ENCODE measurements at places on chromosomes 1 and 21.

- no peak overlapping the region for H3K4me3 ChIP-seq
- H3K36me3 ChIP-seq, result no peaks in the 10 kb centered on the region
- DNase-seq, result no peak
- no peaks in the 10 kb centered on the region for H3K27me3 ChIP-seq
- H3K27ac ChIP-seq, result no peak overlapping the region
Measured at GRCh38 chr1:59413327-59413720, 116.4 kb downstream of the FGGY start.

DNA sequence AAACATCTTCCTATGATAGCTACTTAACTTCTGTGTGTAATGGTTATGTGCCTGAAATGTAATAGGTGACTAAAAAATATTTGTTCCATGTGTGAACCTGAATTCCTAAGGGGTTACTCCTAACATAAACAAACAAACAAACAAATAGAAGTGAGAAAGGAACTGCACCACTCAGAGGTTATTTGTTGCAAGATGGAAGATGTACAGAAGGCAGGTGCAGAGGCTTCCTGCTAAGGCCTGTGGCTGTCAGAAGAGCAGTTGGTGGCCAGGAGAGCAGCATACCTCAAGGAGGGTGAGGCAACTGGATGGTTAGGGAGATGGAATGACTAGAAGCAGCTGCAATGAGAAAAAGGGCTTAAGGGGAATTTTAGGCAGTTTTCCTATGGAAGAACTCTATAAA, 940.6 kb downstream of the TTLL7 start:
- no peak for DNase-seq
- no peaks in the 10 kb centered on the region for H3K4me1 ChIP-seq
- no peak overlapping the region for H3K27ac ChIP-seq
- H3K36me3 ChIP-seq, result no peaks in the 10 kb centered on the region
- no peaks in the 10 kb centered on the region for H3K27me3 ChIP-seq

GRCh38 chr1:87785386-87785785, 456.7 kb downstream of the LMO4 start:
- H3K27me3 ChIP-seq, result no peaks in the 10 kb centered on the region
- no peak overlapping the region for H3K27ac ChIP-seq
- no peak for DNase-seq

- H3K4me3 ChIP-seq, result no peak overlapping the region
- H3K36me3 ChIP-seq, result no peaks in the 10 kb centered on the region
- no peak overlapping the region for H3K27ac ChIP-seq
Measured at GRCh38 chr1:77126307-77126706, 92.9 kb downstream of the PIGK start.

DNA sequence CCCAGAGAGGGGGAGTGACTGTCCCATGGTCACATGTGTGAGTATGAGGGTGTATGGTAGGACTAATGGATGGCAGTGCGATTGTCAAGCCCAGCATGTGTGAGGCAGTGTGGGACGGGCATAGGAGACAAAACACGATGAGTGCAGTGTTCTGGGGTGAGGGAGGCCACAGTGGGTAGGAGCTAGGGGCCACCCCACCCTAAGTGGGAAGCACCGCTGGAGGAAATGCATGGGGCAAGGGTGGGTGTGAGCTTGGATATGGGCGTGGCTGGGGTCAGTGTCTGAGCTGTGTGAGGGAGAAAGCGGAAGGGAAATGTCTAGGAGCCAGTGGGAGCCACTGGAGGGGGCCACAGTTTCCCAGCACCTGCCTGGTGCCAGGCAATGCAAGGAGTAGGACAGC, 56.5 kb downstream of the FOXO6 start:
- no peak for DNase-seq
- no peak overlapping the region for H3K4me3 ChIP-seq
- no peak overlapping the region for H3K27ac ChIP-seq
- no peaks in the 10 kb centered on the region for H3K4me1 ChIP-seq
- no peaks in the 10 kb centered on the region for H3K27me3 ChIP-seq
- no peaks in the 10 kb centered on the region for H3K36me3 ChIP-seq

- no peaks in the 10 kb centered on the region for H3K36me3 ChIP-seq
- no peaks in the 10 kb centered on the region for H3K27me3 ChIP-seq
- no peak overlapping the region for H3K27ac ChIP-seq
- no peak for DNase-seq
- H3K4me1 ChIP-seq, result no peaks in the 10 kb centered on the region
- no peak overlapping the region for H3K4me3 ChIP-seq
Measured at GRCh38 chr1:240280560-240281322, 189.1 kb downstream of the FMN2 start.

DNA sequence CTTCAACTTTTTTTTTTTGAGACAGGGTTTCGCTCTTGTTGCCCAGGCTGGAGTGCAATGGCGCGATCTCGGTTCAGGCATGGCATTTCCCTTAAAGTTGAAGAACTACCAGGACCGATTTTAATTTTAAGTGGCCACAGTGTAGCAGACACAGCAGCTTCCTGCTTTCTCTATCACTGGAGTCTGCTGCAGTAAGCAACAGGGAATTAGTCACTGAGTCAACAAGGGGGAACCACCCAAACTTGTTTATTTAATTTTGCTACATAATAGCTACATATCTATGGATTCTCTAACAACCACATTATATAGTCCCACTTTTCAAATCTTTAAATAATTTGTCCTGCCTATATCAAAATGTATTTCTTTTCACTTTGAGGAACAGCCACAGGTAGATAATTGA, 12.5 kb upstream of the TNNI3K start:
- DNase-seq, result no peak
- no peaks in the 10 kb centered on the region for H3K4me1 ChIP-seq
- no peaks in the 10 kb centered on the region for H3K36me3 ChIP-seq
